Esophagus mucosa (tissue), 1 donor: ENCODE measurements at places on chromosomes 13 and 19. TPM values are rescaled to one million over a fixed set of nuclear protein-coding genes. Genes with fewer than 3 reads are reported as not detected.

The C19orf18 gene
- total RNA-seq, result 0.48 TPM

The GAS6 gene
- 34.8 TPM for total RNA-seq

The APOC1 gene
- 4.7 TPM for total RNA-seq

The VSTM1 gene
- not detected for total RNA-seq

The CCDC70 gene
- total RNA-seq, result not detected

The SIGLEC14 gene
- 0.80 TPM for total RNA-seq

The PSG2 gene
- not detected for total RNA-seq

The CEACAM21 gene
- 2.0 TPM for total RNA-seq

The TMC4 gene
- total RNA-seq, result 36.5 TPM

The HIPK4 gene
- total RNA-seq, result not detected

The AZU1 gene
- not detected for total RNA-seq

The MYBPC2 gene
- 0.08 TPM for total RNA-seq

The TMEM255B gene
- 1.8 TPM for total RNA-seq

The PPM1N gene
- total RNA-seq, result 2.4 TPM

The KCTD4 gene
- not detected for total RNA-seq

The FCGBP gene
- 25.7 TPM for total RNA-seq

The IZUMO2 gene
- total RNA-seq, result not detected

GRCh38 chr13:79775830-79776229, 294.9 kb downstream of the NDFIP2 start:
- ATAC-seq, result no peak

DNA sequence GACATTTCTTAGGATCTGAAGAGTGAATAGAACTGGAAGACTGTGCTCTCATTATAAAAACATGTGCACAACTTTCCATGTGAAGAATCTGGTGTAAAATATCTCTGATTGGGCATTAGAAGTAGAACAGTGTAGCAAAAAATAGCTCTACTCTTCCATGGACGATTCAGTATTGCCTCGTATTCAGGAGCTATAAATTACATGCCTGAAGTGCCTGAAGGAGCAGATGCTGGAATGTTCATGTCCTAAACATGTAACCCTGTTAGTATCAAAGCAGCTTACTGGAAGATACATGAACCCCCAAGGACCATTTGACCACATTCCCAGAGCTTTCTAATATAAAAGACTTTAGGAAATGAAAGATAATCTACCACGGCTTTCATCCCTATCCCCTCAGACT, 528.9 kb downstream of the DACH1 start:
- ATAC-seq, result no peak

- no peak for ATAC-seq
Measured at GRCh38 chr19:18844806-18845329, 13.1 kb downstream of the UPF1 start.

GRCh38 chr19:44643605-44644401, at the start of gene PVR:
Gene PVR, plus strand, starts transcription at chr19:44643910. Its CDS starts 187 bp downstream, at chr19:44644097.
- ATAC-seq, result peak; percentile 74

DNA sequence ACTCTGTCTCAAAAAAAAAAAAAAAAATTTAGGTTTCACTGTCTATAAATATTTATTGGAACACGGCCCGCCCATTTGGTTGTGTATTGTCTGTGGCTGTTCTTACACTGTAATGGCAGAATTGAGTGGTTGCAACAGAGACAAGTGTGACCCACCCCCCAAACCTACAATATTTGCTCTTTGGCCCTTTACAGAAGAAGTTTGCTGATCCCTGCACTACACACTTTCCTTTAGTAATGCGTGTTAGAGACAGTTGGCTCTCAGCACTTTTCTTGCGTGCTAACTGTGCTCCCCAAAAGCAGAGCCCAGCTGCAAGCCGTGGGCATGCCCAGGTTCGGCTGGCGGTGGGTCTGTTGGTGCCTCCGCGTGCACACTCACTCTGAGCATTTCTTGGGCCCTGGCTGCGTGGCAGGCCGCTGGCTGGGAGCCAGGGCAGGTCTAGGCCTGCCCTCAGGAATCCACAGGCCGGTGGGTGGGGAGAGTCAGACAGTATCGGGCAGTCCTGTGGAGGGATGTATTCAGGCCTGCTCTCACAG, 72.6 kb downstream of the SIPA1L3 start:
- ATAC-seq, result peak; percentile 88

DNA sequence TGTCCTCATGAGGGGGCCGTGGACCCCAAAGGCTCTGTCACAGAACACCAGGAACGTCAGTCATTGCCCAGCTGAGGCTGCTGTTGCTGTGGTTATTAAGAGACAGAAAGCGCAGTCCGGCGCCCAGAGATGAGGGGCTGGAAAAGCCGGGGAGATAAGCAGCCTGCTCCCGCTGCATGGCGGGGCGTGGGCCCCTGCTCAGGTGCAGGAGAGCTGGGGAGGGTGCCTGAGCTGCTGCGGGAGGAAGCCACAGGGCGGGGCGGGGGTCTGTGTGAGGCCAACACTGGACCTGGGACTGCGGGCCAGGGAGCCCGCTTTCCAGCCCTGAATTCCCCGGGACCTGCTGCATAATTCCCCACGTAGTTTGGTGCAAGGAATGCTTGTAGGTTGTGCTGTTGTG, 11.3 kb downstream of the SOX1 start:
- no peak for ATAC-seq

- no peak for ATAC-seq
Measured at GRCh38 chr13:44667943-44668342, 91.8 kb upstream of the TSC22D1 start.

DNA sequence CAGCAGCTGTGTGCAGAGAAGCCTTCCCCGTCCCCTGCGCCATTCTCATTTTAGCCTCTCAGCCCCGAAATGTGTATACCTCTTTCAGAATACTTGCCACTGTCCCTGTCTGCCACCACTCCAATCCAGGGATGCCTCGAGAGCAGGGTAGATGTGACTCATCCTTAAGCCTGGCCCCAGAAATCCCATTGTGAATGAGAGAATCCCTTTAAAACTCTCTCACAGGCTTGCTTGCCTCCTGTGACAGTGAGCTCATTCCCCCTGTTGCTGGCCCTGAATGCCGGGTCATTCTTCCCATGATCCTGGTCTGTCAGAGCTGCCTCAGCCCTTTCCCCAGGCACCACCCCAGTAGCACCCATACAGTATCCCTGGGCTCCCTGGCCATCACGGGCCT, 9.6 kb downstream of the AP2A1 start:
- no peak for ATAC-seq

DNA sequence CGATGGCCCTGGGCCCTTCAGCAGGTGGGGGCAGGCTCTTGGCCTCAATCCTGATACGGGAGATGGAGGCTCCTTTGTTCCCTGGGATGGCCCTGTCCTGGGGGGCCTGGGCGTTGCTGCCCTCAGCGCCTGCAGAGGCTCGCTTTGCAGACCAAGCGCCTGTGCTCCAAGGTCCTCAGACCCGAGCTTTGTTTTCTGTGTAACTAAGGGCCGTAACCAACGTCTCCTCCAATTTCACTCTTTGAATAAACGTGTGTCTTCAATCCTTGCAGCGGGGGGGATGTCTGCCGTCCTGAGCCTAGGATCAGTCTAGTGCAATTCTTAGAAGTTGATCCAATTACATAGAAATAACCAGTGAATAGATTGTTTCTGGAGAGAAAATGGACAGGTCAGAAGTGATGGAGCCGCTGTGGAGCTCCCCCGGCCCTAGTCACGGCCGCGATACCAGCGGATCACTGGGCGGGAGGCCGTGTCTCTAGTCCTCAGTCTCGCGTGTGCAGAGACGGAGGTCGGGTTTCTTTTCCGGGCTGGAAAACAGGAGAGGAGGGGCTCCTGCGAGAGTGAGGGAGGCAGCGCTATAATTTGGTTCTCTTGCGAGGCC, 5.3 kb downstream of the PTBP1 start:
- ATAC-seq, result no peak

- peak; percentile 81 for ATAC-seq
Measured at GRCh38 chr13:32246468-32246867, 68.7 kb downstream of the ZAR1L start.

GRCh38 chr13:28027607-28028364, 39.3 kb upstream of the URAD start:
- ATAC-seq, result no peak

GRCh38 chr19:14472202-14472938, 2.8 kb downstream of the PTGER1 start:
- ATAC-seq, result peak; percentile 26

- no peak for ATAC-seq
Measured at GRCh38 chr19:582497-583197, 7.0 kb upstream of the HCN2 start.

DNA sequence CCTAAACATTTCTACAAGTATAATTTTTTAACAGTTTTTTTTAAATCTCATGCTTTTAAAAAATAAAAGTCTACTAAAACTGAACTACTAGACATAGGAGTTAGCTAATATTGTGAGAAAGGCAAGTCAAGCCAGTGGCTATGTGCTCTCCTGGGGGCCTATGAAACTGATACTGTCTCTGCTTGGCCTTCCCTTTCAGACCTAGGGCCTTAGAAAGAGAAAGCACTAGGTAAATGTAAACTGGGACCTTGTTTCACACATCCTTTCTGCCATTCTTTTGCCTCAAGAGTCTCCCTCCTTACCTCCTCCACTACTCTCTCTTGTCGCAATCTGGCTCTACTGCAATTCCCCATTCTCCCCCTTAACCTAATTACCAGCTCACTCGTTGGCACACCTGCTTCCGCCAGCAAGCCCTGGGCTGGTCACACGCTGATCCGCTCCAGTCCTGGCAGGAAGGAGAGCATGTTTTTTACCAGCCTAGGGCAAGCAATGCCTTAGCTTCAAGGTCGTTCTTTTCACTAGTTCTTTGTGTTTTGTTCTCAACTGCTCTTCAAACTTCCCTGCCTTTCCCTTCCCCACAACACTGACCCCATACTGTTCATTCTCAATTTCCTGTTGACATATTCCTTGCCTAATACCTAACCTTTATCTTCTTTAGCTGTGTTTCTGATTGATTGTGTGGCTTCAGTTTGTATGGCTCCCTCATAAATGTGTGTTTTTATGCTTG, 23.1 kb downstream of the TBC1D4 start:
- peak; percentile 85 for ATAC-seq

DNA sequence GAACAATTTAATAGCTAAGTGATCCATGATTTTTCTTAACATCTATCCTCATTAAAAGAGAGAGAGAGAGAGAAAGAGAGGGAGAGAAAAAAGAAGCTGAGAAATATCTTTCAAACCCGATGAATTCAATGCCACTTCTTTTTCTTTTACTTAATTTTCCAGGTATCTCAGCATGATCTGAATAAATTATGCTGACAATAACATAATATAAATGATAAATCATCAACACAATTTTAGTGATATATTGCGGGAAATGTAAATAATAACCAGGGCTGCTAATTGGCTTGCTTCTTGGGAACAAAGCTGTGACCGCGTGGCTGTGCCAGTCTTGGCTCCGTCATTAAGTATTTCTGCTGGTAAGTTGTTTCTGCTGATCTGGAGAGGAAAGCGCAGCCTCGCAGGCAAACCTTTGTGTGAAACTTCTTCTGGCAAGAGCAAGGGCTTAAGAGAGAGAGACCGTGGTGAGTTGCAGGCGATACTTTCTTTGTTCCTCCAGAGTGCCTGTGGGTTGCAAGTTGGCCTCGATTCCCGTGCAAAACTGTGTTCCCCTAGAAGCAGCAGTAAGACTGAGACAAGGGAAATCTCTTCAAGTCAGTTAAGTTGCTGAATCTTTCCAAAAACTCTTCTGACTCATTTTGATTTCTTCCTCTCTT, 489.1 kb upstream of the TSHZ3 start:
- no peak for ATAC-seq

- no peak for ATAC-seq
Measured at GRCh38 chr13:40762849-40763248, 8.1 kb downstream of the MRPS31 start.

- no peak for ATAC-seq
Measured at GRCh38 chr19:47813995-47814328, 7.8 kb upstream of the CRX start.

GRCh38 chr19:57689750-57690149, 8.0 kb downstream of the ZNF551 start:
- ATAC-seq, result no peak

GRCh38 chr13:99435998-99436397, 65.3 kb upstream of the TM9SF2 start:
- no peak for ATAC-seq

- ATAC-seq, result no peak
Measured at GRCh38 chr19:32630338-32630737, 44.6 kb downstream of the ANKRD27 start.

DNA sequence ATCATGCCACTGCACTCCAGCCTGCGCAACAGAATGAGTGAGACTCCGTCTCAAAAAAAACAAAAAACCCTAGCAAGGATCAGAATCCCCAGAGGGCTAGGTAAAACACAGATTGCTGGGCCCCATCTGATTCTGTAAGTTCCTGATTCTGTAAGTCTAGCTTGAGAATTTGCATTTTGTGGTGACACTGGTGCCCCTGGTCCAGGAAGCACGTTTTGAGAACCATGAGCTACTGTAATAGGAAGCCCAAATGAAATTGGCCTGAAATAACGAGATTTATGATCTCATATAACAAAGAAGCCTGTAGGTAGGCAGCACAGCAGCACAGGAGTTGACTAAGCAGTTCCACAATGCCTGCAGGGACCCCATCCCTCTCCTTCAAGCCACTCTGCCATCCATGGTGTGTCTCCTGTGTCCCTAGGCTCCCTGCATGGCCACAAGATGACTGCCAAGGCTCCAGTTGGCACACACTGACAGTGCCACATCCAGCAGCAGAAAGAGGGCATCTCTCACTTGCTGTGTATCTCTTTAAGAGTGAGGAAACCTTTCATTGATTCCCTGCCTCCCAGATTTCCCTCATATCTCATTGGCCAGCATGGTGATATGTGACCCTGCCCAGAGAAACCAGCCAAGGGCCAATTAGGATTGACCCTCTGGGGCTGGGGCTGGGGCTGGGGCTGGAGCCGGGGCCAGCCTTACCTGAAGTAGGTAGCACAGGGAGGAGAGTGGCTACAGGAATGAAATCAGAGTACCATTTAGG, 21.7 kb downstream of the SIPA1L3 start:
- ATAC-seq, result no peak

DNA sequence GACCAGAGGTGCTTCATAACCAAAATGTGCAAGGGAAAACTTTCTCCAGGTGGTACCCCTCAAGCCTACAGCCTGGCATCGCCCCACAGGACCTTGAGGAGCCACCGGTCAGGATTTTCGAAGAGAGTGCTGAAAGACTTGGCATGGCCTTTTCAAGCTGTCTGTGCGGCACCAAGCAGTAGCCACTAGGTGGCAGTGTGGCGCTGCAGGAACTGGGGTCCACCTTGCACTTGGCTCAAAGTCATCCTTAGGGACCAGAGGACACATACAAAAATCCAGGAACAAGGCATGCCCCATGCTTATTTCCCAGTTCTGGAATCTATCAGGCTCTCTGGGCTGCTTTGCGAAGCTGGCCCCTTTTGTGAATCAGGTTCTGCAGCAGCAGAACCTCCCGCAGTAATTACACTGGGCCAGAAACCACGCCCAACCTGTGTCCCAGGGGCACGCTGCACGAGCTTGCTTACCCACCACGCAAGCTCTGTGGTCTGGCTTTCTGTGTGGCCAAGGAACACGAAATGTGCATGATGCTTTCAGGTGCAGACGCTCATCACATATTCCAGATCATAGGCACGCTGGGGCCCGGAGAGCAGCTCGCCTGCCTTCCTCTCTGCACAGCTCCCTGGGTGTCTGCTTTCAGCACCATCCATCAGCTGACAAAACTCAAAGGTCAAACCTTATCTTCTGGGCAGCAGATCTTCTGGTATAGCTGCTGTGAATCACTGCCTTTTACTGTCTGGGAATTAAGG, 87.2 kb downstream of the SLC7A1 start:
- peak; percentile 68 for ATAC-seq

GRCh38 chr13:33321686-33322542, 36.4 kb upstream of the STARD13 start:
- no peak for ATAC-seq
